Activated naive CD4-positive, alpha-beta T cell treated with anti-CD3 and anti-CD28 coated beads, Interleukin-2, amount 50 U/mL, for 72 hours (primary cell): ENCODE measurements at places on chromosomes 2 and 18. TPM values are rescaled to one million over a fixed set of nuclear protein-coding genes. Genes with fewer than 3 reads are reported as not detected.

- no peak for DNase-seq
Observed at GRCh38 chr2:7071154-7071553, 153.9 kb downstream of the RNF144A start.

GRCh38 chr18:48306838-48307237 is 102.3 kb downstream of the ZBTB7C start:
- DNase-seq = no peak

- DNase-seq = no peak
Observed at GRCh38 chr2:54275541-54275940, 19.5 kb upstream of the TSPYL6 start.

DNA sequence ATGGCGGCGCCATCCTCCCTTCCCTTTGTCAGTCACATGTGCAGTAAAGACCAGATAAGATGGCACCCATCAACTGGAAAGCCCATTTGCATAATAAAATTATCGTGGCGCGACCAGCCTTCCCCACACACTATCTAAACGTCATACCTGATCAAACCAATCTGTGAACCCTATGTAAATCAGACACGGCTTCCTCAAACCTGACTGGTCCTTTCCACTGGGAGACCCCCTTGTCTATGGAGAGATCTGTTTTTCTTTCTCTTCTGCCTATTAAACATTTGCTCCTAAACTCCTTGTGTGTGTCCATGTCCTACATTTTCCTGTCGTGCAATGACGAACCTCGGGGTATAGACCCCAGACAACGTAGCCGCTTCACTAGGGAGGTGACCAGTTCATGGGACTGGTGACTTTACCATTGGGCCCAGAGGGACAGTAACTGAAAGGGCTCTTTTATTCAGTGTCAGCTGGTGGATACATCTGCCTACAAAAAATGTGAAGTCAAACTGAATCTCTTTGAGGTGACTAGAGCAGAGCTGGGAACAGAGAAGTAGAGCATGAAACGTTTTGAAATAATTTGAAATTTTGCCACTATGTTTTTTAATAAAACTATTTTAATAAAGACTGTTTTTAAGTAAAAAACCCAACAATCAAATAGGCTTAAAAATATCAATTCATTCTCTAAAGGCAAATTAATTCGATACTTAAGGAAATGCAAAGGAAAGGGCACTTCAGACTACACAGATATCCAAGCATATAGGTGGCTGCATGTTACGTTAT is 87.5 kb downstream of the SOCS6 start:
- no peak for DNase-seq

ITPRIPL1 gene
- 28.2 TPM for total RNA-seq

DNA sequence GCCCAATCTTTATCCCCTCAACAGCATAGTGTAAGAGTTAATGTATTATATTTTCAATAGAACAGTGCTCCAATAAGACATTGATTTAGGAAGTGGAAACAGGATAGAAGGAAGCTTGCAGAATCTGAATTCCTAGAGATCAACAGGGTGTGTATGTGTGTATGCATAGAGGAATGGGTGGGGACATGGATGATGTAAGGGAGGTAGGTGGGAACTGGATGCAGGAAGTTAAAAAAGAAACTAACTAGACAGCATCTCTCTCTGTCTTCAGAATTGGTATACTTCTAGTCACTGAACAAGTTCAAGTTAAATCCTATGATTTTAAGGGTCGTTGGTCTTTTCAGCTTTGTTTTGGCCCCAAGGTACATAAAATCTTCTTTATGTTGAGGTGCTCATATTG is 196.6 kb downstream of the PMAIP1 start:
- DNase-seq = no peak

NMS gene
- total RNA-seq = not detected

ITGB6 gene
- total RNA-seq = not detected

DNA sequence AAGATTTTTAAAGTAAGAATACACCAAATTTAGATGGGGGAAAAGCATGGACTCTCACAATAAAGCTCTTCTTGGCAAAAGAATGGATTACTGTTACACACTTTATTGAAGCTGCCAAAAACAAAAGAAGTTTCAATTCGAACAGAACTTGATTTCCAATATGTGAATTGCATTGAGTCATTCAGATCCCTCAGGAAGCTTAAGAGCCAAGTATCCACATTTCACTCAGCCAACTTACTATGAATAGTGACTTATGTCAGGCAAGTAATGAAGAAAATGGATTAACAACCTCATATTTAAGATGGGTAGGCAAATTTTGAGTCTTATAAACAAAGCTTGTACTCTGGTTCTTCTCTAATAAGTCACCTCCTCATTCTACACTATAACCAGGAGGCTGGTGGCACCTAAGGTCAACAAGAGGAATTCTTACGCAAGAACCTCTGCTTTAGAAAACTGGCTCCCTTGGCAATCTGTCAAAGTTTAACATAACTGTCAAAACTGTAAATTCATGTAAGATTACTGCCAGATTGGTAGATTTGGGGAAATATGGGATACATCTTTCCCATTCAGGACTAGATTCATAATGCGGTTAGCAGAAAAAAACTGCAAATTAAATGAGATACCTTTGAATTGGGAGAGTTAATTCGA is 6.0 kb downstream of the HADHA start:
- DNase-seq = no peak

DNA sequence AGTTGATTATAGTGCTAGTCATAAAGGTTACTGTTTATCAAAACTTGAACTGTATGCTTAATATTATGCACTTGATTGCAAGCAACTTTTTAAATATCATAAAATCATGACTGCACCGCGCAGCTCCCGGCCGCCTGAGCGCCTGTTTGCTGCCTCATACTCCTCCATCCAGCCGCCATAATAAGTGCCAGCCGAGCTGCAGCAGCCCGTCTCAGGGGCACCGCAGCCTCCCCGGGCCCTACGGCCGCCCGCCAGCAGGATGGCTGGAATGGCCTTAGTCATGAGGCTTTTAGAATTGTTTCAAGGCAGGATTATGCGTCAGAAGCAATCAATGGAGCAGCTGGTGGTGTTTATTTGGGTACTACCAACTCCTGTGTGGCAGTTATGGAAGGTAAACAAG is 337.2 kb downstream of the PAX3 start:
- DNase-seq = no peak

DNA sequence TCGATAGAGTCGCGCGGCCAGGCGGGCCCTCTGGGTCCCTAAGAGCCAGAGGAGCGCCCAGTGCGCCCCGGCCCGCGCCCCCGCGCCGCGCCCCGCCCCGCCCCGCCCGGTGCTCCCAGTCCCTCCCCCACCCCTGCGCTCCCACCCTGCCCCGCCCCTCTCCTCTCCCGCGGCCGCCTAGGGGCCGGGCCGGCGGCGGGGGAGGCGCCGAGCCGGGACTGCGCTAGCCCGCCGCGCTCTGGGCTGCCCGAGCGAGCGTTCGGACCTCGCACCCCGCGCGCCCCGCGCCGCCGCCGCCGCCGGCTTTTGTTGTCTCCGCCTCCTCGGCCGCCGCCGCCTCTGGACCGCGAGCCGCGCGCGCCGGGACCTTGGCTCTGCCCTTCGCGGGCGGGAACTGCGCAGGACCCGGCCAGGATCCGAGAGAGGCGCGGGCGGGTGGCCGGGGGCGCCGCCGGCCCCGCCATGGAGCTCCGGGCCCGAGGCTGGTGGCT is at the start of gene GPC1:
GPC1 (plus strand) TSS at position 207 of the 491 bp plus-strand sequence; CDS start at position 463, 256 bp downstream.
- DNase-seq = no peak

- no peak for DNase-seq
Observed at GRCh38 chr18:34242739-34243138, 18.0 kb upstream of the NOL4 start.

DNA sequence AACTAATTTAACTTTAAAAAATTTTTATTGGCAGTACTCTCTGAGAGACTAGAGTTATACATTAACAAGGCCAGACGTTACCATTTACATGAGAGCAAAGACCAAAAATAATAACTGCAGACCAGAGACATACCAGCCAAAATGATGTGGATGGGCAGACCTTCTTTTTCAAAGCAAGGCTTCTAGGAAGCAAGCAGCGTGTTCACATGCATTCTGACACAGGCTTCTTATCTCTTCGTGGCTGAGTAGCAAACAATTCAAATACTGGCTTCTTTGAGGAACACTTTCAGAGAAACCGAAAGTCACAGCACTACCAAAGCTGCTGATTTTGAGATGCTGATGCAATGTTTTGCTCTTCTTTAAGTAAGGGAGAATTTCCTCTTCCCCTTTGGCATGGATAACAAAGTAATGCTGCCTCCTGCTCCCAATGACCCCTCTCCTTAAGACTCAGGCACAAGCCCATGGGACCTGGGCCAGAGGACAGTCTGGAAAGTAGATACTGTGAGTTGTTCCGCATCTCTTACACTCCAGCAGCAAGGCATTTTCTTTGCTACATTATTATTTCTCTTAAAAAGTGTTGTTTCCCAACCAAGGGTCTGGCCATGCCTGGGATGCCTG is 181.9 kb downstream of the MREG start:
- DNase-seq = no peak

- DNase-seq = no peak
Observed at GRCh38 chr2:211623096-211623495, 915.5 kb downstream of the ERBB4 start.

- DNase-seq = no peak
Observed at GRCh38 chr2:2941205-2941604, 436.4 kb downstream of the EIPR1 start.

GRCh38 chr2:237057893-237058300 is 27.8 kb upstream of the COPS8 start:
- no peak for DNase-seq

GRCh38 chr2:110105608-110106467 is 9.8 kb downstream of the MALL start:
- DNase-seq = no peak

DNA sequence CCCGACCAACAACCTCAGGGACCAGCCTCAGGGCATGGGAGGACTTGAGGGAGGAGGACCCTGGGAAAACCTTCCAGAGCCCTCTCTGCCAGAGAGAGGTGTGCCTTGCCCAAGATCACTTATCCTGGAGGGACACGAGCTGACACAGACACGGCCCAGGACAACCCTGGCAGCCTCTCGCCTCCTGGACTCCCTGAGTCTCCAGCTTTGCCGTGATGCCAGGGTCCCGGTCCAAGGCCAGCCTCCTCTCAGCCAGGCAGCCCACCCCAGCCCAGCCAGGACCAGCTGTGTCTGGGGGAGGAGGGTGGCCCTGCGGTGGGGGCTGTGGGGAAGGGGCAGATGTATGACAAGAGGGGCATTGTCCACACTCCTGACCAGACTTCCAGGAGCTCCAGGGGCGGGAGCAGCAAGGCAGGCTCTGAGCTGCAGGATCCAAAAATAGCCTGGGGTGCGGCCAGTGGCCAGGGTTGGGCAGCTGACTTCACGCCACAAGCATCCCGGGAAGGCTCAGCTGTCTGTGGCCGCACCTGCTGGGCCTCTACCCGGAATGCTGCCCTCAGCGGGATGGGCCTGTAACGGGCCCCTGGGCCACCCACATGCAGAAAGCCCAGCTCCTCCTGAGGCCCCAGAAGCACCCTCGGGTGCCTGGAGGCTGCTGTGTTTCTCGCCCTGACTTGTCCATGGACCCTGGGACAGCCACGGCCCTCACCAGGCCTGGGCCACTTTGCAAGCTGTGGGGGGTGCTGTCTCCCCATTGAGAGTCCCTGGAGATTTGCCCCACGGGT is 65.5 kb upstream of the GPC1 start:
- no peak for DNase-seq

FBXO15 gene
- total RNA-seq = 4.8 TPM

DNA sequence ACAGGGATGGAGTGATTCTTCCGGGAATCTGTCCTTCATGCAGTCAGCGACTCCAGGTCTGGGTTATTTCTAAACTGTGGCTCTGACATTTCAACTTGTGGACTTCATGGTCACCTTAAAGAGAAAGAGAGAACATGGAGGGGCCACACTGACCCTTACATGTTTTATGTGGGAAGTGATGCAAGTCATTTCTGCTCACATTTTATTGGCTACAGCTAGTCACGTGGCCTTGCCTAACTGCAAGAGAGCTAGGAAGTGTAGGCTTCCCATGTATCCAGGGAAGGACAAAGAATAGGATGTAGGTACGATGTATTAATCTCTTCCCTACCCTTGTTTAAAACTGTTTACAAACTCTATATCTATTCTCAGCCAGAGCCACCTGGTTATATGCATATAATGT is 30.3 kb upstream of the AFTPH start:
- no peak for DNase-seq

DNA sequence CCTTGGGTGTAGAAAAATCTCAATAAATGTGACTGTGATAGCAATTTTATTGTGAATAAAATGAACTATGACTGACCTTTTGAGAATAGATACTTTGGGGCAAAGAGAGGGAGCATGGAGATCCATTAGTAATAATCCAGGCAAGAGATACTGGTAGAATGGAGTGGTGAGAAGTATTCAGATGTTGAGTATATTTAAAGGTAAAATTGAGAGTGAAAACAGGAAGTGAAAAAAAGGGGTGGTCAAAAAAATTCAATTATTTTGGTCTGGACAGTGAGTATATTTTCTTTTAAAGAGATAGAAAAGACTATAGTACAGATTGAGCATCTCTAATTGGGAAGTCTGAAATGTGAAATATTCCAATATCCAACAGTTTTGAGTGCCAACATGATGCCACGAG is 1515.6 kb upstream of the NXPH2 start:
- DNase-seq = no peak

DNA sequence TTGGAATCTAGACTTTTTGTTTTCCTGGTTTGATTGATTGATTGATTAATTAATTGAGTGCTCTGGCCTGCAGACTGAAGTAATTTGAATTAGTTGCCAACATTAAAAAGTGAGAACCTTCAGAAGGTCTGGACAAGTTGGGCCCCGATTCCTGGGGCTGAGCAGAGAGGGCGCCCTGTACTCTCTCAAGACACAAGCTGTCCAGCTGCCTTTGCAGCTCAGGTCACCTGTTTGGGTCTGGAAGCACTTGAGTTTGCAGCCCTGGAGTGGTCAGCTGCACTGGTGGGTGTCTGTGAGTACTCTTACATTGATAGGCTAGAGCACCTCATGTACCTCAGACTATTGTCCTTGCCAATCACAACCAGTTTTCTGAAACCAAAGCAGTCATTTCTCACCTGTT is 22.7 kb upstream of the CELF4 start:
- DNase-seq = no peak

MPV17 gene
- total RNA-seq = 111 TPM

DNA sequence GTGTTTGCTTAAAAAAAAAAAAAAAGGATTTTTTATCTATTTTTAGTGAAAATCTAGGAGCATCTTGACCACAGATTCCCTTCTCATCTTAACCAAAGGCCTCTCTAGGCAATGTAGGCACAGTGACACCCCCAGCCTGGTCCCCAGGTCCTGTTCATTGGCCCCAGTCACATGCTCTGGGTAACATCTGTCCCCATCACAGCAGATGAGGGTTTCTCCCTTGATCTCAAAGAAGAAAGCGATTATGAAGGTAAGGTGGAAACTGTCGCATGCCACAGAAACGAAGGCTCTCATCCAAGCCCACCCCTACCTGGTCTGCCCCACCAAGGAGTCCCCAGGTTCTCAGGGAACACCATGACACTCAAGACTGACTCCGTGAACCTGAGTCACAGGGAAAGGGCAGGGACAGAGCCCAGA is 4.7 kb downstream of the HS6ST1 start:
- no peak for DNase-seq

DNA sequence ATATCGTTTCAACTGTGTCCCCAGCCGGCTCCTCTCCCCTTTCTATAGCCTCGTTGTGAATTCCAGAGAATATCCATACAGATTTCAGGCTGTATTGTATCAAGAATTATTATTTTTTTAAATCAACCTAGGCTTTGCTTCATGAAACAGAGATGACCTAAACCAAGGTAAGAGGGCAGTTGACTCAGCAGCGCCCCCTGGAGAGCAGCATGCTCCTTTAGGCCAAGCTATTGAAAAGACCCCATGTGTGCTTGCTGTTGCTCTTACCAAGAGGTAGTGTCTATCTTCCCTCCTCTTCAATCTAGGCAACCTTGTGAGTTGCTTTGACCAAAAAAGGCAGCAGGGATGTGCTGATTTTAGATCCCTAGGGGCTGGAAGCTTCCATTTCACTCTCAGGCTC is 426.7 kb upstream of the SMIM21 start:
- DNase-seq = peak; percentile 28
